ENCODE measurements at places on chromosomes 2 and 18.

- DNase-seq: peak; percentile 78
Measured at GRCh38 chr2:176106581-176107539, at the start of gene HOXD11. Gene HOXD11 (plus strand): TSS chr2:176107280. CDS start chr2:176107356, 76 bp downstream.

DNA sequence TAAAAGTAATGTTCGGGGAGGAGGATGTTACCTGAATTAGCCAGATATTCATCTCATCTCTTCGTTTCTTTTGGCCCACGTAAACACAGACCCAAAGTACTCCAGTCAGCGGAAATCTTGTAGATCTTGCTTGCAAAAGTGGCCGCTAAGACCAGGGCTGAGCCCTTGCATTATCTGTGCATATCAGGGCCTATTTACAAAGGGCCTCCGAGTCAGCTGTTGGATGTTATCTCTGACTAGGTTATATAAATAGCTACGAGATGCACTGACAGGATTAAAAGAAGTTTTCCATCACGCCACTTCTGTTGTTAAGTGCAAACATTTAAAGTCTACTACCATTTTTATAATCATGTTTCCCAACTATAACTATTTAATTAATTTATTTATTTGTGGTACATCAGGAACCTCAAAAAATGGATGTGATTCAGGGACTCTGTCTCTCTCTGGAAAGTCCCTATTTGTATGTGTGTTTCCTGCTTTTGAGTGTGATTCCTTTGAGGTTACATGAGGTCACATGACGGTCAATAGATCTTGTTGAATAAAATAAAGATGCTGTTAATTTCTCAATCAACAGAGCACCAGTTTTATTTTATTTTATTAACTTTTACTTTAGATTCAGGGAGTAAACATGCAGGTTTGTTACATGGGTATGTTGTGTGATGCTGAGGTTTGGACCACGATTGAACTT, 46.8 kb upstream of the MBOAT2 start:
- no peak for DNase-seq

DNA sequence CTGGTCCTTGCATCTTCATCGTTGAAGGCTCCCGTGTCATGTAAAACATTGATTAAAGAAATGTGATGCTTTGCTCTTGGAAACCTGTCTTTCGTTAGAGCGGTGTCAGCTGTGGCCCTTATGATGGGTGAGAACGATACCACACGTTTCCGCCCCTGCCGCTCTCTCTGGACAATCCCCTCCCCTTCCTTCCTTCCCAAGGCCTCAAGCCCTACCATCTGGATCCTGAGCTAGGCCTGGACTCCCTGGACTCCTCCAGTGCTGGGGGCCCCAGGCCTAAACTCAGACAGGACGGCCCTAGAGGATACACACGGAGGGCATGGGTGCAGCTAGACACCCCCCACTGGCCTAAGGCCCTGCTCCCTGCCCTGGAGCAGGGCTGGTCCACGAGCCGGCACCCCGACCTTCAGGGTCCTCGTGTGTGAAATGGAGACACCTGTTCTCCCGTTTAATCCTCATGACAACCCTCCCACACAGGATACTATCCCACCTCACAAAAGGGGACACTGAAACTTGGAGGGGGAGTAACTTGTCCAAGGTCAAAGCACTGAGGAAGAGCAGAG, 13.2 kb downstream of the BIN1 start:
- no peak for DNase-seq

DNA sequence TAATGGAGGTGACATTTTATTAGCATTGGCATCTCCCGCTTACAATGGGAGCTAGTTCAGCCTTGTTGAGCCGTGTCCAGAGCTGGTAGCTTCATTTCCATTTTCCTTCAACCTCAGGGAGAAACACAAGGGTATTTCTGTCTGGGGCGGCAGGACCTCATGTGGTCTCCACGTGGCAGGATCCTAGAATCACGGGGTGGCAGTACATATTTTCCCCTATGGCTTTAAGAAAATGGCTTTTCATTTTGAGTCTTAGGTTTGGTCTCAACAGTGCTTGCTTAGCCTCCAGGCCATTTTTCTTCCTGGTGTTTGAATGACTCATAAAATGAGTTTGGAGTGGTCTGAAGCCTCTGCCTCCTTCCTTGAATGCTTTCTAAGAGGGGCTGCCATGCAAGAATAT, 20.3 kb downstream of the CABLES1 start:
- DNase-seq: no peak

DNA sequence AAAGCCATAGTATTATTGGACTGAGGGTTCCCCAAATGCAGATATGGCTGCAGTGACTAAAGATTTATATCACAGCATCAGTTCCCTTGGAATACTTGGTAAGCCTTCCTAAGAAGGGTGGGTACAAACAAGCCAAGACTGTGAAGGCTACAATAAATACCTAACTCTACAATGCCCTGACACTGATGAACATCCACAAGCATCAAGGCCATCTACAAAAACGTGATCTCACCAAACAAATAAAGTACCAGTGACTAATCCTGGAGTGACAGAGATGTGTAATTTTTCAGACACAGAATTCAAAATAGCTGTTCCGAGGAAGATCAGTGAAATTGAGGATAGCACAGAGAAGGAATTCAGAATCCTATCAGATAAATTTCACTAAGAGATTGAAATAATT, 254.5 kb downstream of the PARD3B start:
- DNase-seq: no peak

- no peak for DNase-seq
Measured at GRCh38 chr18:24462838-24463775, 2.7 kb downstream of the HRH4 start.

- DNase-seq: no peak
Measured at GRCh38 chr2:46977899-46978298, 62.3 kb upstream of the MCFD2 start.

DNA sequence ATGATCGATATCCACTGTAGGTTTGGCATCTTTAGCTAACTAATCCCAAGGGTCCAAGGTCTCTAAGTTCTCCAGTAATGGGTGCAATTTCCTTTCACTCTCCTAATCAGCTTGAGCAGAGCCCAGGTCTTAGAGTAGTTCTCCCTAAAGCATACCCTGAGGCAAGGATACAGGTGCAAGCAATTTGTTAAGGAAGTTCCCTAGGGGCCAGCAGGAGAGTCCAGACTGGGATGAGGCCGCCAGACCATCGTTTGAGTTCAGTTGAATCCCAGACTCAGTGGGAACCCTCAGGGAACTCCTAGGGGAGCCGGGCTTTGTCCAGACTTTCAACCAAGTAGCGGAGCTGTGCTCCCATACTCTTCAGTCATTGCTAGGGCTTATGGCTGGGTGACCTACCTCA, 835.4 kb upstream of the CDH2 start:
- no peak for DNase-seq

DNA sequence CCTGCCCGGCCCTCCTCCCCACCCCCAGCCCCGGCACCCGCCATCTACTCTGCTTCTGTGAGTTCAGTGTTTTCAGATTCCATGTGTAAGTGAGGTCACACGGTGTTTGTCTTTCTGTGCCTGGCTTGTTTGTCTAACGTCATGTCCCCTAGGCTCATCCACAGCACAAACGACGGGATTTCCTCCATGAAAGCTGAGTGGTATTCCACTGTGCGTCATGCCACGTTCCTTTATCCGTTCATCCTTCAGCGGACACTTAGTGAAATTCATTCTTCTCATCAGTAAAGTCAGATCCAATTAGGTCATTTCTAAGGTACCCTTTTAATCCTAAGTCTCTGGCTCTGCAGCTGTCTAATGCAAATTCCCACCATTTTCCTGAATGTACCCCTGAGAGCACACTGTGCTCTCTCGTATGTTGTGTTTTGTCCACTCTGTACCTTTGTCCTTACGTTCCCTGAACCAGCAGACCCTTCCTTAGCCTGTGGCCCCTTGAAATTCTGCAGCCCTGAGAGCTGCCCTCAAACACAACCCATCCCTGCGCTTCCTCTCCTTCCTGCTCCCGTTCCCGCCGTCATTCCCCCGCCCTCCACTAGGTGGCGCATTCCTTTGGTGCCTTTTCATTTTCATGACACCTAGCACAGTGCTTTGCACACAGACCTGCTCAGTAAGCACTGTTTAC, 44.1 kb downstream of the TRAPPC12 start:
- DNase-seq: no peak

DNA sequence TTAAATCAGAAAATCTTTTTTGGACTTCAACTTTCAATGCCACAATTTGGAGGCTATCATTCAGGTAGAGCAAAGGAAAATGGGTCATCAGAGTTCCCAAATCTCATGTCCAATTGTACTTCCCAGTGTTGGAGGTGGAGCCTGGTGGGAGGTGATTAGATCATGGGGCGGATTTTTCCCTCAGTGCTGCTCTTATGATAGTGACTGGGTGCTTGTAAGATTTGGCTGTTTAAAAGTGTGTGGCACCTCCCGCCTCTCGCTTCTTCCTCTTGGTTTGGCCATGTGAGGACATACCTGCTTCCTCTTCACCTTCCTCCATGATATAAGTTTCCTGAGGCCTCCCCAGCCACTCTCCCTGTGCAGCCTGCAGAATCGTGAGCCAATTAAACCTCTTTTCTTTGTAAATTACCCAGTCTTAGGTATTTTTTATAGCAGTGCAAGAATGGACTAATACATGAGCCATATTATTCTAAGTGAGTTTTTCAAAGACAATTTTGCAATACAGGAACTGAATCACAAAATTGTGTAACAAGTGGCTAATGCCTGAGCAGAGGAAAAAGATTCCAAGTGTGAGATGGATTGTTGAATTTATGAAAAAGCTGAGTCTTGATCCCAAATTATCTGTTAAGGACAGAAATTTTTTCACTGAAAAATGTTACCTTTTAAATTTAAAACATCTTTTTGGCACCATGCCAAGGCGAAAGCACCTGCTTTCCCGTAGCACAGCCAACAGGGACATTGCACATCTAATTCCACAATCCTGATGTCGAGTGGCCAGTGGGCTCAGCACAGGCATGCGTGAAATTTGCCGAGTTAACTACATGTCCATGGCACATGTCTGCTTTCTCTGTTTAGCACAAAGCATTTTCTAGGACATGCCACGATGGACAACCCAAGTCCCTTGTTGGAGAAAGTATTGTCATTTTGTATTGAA, 150.9 kb downstream of the COL6A3 start:
- no peak for DNase-seq

DNA sequence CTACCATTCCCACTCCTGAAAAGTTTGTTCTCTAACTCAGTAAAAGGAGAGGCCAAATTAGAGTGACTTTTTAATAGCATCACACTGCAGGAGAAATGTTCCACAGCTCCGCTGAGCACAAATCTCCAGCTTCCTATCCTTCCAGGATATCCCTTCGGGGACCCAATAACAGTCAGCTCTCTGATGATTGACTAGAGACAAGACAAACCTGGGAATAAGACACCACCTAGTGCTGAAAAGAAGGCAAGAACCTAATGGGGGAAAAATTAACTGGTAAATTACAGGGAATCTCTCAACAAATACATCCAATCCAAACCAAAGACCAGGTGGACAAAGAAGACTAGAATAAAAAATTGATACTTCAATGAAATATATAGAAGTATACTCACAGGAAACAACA, 977.1 kb upstream of the SOX11 start:
- DNase-seq: no peak

- DNase-seq: no peak
Measured at GRCh38 chr2:168830958-168831357, 28.5 kb downstream of the NOSTRIN start.

DNA sequence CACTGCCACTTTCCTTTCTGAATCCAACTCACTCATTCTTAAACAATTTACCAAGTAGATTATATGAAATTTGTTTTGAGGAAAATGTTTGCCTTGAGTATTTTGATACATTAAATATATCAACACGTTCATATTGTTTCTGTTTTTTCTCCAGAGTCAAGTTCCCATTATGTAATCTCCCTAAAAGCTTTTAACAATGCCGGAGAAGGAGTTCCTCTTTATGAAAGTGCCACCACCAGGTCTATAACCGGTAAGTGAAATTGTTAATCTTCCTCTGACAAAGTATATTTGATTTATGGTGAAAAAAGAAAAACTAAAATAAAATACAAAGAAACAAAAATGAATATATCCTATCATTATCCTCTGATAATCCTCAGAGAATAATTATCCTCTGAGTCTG, 838.6 kb downstream of the MBD2 start:
- DNase-seq: no peak

DNA sequence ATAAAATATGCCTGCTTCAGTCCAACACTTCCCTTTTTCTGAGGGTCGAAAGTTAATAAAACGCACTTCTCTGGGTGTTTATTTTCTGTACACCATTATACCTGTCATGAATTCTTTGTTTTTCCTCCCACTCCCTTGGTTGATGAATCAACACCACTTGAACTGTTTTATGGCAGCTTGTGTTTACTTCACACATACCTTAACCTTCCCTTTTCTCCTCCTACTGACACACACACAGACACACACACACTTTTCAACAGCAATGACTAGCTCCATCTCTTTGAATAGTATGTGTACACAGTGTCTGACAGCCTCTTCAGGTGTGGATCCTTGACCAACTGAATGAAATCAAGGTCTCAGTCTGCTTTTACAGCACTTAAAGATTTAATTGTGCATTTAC, 91.3 kb downstream of the SATB2 start:
- no peak for DNase-seq

DNA sequence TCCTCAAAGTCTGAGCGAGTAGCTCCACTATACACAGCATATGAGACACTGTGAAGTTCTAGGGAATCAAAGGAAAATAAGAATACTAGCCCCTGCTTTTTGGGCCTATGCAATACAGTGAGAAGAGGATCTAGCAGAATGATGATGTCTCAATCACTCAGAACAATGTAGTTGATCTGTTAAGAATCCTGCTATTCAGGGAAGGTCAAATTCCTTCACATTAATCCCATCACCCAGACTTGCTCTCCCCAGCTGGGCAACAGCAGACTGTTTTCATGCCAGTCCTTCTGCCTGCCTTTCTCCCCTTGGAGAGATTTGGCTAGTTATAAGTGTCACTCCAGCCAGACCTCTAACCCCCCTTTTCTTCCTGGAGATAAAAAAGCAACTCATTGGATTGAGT, 230.0 kb upstream of the EPHA4 start:
- no peak for DNase-seq

GRCh38 chr2:237345891-237346640, 67.9 kb downstream of the COL6A3 start:
- no peak for DNase-seq

GRCh38 chr18:22436136-22436535, 18.4 kb upstream of the CTAGE1 start:
- no peak for DNase-seq

DNA sequence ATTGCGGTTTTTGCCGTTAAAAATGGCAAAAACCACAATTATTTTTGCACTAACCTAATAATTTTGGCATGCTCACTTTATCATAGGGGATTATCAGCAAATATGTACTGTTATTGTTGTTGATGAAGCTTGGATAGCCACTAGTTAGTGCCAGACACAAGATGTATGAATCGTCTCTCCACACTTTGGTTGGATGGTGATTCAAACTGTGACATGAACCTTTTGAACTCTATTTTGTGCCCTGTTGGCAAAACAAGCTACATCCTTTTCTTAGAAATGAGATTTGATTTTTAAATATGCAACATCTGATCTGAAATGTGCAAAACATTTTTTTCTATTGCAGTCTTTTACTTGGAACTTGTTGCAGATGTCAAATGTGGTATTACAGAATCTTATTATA, 48.8 kb upstream of the DTNB start:
- DNase-seq: no peak

- no peak for DNase-seq
Measured at GRCh38 chr2:109423556-109424359, 190.0 kb downstream of the SEPTIN10 start.
